Activated gamma-delta T cell treated with Interleukin-2 at 50 U/mL for 16 hours (primary cell): ENCODE measurements at places on chromosomes 3 and 15.

GRCh38 chr15:69794645-69795469, 302.9 kb downstream of the TLE3 start:
- DNase-seq, result no peak

- DNase-seq, result no peak
Observed at GRCh38 chr3:3586336-3586735, 212.9 kb upstream of the LRRN1 start.

GRCh38 chr15:99148851-99149276, 44.0 kb downstream of the SYNM start:
- no peak for DNase-seq

DNA sequence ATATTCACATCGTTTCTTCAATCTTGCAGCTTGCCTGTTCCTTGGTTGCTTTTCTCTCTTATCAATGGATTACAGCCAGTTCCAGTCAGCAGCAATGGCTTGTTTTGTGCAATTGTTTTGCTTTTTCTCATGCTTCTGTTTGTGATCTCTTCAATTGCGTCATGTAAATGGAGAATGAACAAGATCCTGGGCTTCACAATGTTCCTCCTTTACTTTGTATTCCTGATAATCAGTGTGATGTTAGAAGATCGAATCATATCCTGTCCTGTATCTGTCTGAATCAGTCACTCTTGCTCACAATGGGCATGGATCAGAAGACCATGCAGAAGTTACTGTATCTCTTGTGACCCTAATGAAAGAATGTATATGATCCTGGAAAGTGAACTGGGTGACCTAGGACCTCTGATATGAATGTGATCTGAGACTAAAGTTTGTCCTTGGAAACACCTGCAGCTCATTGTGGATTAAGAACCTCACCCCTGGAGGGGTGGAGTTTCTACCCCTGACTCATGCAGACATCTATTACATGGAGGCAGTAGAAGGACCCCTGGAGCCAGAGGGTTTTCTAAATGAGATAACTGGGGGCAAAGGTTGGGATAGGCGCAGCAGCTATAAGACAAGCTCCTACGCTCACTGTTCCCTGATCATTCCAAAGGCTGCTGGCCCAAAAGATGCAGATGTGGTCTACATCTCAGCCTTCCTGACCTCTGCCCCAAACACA, 32.2 kb downstream of the SLC24A1 start:
- DNase-seq, result no peak

DNA sequence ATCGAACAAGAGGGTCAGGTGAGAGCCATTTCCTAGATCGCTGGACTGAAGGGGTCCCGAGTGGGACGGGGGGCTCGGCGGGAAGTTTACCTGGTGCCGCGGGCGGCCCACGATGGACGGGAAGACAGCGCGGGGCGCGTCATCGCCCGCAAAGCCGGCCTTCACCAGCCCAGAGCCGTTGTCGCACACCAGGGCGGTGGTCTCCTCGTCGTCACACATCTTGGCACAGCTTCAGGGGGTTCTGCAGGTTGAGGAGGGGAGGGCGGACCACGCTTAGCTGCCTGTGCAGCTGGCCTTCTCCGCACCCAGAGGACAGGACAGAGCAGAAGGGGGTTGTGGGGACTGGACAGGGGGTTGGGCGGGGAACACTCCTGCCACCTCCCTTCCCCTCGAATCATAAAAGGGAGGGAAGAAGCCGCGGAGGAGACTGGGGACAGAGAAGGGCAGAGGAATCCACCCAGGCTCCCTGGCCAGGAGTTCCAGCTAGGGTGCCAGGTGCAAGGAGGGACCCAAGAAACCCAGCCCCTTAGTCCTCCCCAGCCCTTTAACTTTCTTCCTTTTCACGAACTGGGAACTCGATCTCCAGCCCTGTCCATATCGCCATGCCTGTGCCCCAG, 651 bp downstream of the ACTC1 start:
- no peak for DNase-seq

DNA sequence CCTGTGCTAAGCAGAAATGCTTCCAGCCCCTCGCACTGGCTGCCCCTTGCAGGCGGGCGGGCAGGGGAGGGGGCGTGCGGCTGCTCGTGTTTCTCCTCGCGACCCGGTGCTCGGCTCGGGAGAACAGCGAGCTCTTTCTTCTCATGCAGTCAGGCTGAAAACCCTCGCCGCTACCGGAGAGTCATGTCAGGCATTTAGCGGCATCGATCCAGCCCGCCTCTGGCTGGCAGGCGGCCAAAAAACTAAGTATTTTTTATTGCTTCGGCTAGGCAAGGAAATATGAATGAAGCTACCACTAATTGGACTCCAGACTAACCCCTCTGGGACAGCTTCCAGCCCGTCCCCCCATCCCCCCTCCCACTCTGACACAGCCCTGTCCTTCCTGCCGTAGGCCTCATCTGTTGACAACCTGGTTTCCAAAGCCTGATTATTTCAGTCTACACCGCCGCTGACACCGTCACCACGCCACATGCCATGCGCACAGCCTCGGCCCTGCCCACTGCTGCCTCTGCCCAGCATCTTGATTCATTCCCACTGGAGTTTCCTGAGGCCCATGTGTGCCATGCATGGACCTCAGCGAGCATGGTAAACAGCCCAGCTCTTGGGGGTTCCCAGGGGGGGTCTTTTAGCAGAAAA, 35.3 kb downstream of the TLE3 start:
- no peak for DNase-seq

GRCh38 chr3:197949778-197950676, at the start of gene RPL35A:
TSS of gene RPL35A (plus strand) at chr3:197950190. CDS start at chr3:197950968, 778 bp downstream.
- peak; percentile 78 for DNase-seq

DNA sequence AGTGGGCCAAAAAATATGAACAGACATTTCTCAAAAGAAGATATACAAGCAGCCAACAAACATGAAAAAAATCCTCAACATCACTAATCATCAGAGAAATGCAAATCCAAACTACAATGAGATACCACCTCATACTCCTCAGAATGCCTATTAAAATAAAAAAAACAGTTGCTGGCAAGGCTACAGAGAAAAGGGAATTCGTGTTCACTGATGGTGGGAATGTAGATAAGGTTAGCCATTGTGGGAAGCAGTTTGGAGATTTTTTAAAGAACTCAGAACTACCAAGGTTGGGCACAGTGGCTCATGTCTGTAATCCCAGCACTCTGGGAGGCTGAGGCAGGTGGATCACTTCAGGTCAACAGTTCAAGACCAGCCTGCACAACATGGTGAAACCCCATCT, 27.8 kb upstream of the C15orf40 start:
- DNase-seq, result no peak

DNA sequence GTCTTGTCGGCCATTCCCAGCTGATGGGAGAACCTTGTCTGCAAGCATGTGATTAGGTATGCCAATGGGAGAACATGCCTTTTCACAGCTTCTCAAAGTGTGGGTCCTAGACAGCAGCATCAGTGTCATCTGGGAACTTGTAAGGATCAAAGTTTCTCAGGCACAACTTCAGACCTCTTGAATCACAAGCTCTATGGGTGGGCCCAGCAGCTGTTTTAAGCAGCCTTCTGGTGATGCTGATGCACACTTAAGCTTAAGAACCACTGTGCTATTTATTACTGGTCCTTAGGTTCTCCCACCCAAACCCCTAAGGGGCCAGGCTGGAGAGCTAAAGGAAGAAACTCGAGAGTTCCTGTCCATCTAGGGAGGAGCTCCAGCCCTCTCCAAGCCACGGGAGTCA, 453.9 kb upstream of the PROK2 start:
- DNase-seq, result no peak

- DNase-seq, result no peak
Observed at GRCh38 chr15:71538181-71538580, 272.2 kb upstream of the NR2E3 start.
